Stimulated activated CD8-positive, alpha-beta memory T cell treated with anti-CD3 and anti-CD28 coated beads, Interleukin-12 subunit alpha, Interleukin-12 subunit beta, amount 100 ng/mL, for 1 hour (primary cell): ENCODE measurements at places on chromosomes 16 and 17.
A peak's percentile ranks its signal among the peaks of the same experiment; 100 is the strongest.

DNA sequence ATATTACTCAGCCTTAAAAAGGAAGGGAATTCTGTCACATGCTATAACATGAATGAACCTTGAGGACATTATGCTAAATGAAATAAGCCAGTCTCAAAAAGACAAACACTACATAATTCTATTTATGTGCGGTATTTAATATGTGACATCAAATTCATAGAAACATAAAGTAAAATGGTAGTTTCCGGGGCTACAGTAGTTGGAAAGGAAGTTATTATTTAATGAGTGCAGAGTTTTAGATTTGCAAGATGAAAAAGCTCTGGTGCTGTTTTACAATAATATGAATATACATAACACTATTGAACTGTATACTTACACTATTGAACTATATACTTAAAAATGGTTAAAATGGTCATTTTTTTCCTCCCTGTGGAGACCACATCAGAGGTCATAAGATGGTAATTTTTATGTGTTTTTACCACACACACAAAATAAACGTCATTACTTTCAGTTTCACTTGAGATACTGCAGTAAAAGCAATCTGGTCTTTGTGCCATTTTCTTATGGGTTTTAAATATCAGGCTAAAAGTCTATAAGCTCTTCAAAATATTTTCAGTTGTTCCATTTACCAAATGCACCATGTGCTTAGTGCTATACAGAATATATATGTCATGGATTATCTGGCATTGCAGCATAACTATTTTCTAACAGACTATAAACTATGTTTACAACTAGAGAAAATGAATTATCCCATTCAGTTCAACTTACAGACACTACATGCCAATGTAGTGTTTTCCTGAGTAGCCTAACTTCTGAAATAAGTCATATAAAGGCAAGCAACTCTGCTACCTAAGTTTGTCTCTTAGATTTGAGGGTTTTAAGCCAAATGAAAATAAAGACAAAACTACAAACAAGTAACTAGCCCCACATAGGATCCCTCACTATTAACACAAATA, 90.9 kb downstream of the SPAG9 start:
- DNase-seq = no peak

DNA sequence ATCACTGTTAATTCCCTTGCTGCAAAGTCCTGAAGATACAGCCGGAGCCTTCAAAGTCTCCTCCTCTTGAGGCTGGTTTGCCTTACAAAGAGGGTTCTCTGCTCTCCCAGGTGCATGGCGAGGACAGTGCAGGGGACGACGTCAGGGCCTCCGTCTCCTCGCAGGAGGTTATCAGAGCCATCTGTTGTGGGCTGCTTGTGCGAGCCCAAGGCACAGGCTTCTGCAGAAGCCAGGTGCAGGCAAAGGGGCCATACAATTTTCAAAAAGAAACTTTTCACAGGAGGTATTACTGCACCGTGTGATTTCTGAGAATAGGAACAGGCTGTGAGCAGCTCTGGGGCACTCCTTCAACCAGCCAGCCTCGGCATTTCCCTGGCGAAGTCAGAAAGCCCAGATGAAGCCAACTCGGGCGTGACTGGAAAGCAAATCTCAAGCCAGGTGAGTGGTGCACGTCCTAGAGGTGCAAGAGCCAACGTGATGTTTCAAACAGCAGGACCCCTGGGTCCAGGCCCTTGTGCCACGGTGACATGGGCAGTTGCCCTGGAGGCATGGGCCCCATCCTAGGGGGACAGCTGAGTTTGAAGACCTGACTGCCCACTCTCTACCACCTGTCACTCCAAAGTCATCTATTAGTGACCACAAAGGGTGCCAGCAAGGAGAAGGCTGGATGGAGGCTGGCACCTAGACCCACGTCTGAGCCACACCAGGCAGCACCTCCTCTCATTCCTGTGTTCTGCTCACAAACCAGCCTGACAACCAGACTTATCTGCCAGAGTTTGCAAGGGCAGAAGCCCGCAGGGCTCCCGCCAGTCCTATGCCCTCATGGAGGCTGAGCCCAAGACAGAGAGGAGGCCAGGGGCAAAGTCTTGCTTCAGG, 68.6 kb downstream of the SMPD3 start:
- no peak for DNase-seq

- no peak for DNase-seq
Observed at GRCh38 chr17:5693821-5694220, 109.5 kb upstream of the NLRP1 start.

GRCh38 chr17:47808830-47809480, 12.6 kb downstream of the OSBPL7 start:
- DNase-seq = no peak

DNA sequence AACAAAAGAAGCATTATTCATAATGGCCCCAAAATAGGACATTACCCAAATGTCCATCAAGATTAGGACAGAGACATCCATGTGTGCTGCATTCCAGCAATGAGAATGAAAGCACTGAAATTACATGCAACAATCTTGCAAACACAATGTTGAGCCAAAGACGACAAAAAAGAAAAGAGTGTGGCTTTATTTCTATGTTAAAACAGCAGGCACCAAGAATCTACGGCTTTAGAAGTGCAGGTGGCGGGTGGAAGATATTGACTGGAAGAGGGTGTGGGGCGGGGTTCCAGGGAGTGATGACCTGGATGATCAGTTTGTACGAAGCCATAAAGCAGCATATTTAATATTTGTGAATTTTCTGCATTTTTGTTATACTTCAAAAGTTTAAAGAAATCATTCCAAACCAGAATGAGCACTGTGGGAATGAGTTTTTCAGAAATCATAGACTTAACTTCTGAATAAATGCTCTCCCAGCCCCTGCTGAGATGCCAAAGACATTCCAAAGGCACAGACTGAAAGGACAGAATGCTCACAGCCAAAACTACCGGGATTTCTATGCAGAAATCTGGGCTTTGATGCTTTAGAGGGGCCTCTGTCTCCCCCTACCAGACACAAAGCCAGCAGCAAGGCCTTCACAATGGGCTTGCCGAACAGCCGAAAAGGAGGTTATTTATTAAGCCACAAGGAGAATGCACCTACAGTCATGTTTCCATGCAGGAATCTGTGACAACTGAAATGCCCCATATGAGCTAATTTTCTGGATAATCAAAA, 361.6 kb downstream of the GRIN2A start:
- no peak for DNase-seq

DNA sequence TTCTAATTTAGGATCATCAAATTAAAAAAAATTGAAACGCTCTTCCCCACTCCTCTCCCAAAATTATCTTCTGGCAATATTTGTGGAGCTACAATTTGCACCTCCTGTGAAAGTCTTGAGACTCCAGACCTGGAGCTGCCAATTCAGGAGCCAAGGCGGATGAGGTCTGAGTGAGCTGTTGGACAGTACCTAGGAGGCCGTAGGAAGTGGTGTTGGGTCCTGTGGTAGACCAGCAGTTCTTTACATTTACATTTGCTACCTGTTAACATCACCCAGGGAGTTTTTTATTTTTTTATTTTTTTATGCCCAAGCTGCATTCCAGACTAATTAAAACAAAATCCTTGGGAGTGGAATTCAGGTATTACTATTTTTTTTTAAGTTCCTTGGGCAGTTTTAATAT, 271.0 kb downstream of the PHKB start:
- no peak for DNase-seq

DNA sequence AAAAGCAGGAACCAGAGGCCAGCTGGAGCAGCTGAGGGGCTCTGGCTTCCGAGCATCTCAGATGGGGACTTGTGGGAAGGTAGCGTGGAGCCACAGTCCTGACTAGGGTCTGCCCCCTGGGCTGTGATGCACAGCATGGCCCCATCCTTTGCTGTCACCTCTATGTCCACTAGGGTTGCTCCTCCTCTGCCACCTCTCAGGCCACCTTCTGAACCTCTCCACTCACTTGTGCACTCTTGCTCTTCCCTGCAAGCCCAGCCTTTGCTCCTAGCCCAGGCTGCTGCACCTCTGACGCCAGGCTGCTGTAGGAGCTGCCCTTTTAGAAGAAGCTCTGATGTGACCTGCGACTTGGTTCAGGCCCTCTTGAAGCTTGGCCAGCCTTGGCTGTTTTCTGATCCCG, 24.3 kb upstream of the SMPD3 start:
- DNase-seq = no peak

- peak; percentile 18 for DNase-seq
Observed at GRCh38 chr17:82400830-82401229, 17.3 kb upstream of the HEXD start.

DNA sequence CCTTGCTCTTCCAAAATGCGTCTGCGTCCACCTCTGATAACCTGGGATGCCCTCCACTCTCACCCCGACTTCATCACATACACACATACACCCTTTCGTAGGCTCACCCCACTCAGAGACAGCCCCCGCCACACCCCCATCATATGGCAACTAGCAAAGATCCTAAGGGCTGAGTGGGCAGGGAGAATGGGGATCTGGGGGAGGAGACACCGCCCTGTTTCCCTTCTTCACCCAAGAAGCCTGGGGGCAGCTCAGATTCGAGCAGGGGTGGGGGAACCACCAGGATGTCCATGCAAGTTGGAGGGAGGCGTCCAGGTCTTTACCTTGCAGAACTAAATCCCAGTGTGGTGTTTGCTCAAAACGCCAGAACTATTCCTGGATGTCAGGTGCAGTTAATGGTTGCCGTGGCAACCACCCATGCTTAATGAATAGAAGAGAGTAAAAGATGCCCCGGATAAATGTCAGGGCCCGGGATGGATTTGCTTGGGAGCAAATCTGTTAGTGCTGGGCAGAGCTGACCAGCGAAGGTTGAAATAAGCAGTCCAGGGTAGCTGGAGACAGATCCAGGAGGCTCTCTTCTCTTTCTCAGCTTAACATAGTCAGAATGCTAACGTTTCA, 72.8 kb downstream of the CACNG3 start:
- no peak for DNase-seq

- no peak for DNase-seq
Observed at GRCh38 chr16:53091466-53092211, 36.8 kb downstream of the CHD9 start.

DNA sequence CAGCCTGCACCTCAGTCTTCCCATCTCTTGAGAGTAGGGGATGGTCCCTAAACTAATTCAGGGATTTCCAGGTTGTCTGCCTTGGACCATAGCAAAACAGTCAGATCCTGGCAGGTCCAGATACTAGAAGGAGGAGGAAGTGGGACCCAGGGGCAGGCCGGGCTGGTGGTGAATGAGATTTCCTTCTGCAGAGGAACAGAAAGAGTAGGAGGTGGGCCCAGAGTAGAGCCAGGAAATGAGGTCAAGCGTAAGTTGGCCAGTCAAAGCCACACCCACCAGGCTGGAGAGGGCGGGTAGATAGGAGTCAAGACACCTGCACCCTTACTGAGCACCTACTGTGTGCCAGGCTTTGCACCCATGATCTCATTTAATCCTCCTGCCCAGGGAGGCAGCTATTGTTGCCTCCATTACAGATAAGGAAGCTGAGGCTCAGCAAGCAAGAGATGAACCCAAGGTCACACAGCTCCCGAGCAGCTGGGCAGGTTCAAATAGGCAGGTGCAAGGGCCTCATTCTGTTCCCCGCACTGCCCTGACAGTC, 2.6 kb downstream of the CDH5 start:
- DNase-seq = no peak

GRCh38 chr17:77459018-77459755, 318.4 kb downstream of the SEC14L1 start:
- no peak for DNase-seq

DNA sequence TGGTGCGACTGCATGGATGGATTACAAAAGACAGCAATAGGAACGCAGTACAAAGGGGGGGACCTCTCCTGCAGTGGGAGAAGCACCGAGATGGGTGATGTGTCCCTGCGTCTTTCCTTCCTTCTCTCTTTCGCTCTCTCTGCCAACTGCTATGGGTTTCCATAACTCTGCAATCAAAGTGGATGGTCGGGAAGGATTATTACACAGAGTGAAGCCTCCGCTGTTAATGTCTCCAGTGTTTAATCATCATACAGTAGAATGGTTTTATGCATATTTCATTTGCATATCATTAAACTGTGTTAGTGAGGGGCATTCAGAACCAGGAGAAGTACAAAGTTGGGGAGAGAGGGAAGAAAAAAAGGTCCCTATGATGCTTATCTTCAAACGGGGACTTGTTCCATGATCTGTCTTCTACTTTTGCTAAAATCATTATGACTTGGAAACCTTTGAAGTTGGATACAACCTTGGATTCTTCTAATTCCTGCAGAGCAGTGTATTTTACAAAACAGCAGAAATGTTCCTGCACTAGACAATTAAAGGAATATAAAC, 255.9 kb upstream of the PMFBP1 start:
- DNase-seq = no peak

DNA sequence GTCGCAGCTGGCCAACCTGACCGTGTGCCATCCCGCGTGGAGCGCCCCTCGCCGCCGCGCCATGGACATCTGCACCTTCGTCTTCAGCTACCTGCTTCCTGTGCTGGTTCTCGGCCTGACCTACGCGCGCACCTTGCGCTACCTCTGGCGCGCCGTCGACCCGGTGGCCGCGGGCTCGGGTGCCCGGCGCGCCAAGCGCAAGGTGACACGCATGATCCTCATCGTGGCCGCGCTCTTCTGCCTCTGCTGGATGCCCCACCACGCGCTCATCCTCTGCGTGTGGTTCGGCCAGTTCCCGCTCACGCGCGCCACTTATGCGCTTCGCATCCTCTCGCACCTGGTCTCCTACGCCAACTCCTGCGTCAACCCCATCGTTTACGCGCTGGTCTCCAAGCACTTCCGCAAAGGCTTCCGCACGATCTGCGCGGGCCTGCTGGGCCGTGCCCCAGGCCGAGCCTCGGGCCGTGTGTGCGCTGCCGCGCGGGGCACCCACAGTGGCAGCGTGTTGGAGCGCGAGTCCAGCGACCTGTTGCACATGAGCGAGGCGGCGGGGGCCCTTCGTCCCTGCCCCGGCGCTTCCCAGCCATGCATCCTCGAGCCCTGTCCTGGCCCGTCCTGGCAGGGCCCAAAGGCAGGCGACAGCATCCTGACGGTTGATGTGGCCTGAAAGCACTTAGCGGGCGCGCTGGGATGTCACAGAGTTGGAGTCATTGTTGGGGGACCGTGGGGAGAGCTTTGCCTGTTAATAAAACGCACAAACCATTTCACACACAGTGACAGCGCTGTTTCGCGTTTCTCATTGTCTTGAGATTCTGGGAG, 2.0 kb upstream of the ZACN start:
- DNase-seq = peak; percentile 13

DNA sequence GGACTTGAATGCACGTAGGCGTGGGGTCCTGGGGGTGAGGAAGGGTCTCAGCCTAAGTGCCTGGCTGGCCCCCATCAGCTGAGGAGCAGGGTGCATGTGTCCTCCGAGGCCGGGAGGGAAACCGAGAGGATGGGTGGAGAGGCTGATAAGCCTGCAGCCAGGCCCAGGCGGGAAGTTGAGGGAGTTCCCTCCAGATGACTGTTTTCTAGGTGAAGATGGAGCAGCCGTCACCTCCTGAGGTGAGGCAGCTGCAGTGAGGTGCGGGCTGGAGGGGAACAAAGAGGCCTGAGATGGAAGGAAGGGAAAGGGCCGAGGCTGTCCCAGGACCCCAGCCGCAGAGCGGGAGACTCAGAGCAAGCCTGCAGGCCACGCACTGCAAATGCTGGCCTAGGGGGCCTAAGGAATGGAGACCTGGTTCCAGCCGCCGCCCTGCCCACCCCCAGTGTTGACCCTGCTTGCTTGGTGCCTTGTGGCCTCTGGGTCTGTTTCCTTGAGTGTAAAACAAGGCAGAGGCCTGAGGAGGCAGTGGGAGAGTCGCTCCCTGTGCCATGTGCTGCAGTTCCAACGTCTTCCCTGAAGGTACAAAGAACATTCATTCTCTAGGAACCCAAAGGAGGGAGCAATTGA, 3.0 kb downstream of the PECAM1 start:
- no peak for DNase-seq

GRCh38 chr16:48049847-48050246, 105.9 kb downstream of the ABCC12 start:
- no peak for DNase-seq
